Endothelial cell of umbilical vein (primary cell): ENCODE measurements at places on chromosomes 13 and 19. TPM values are rescaled to one million over a fixed set of nuclear protein-coding genes. Genes with fewer than 3 reads are reported as not detected.

The GPR18 gene
- total RNA-seq = not detected in 2 replicates

The WDR87 gene
- not detected in 2 replicates for total RNA-seq

The TEX26 gene
- not detected in 2 replicates for total RNA-seq

The OR7A10 gene
- not detected in 2 replicates for total RNA-seq

The CTU1 gene
- 8.2 and 8.7 TPM in 2 replicates for total RNA-seq

The CEACAM4 gene
- total RNA-seq = not detected in 2 replicates

The ZC3H4 gene
- total RNA-seq = 56.4 and 63.9 TPM in 2 replicates

The CYP2A7 gene
- total RNA-seq = not detected in 2 replicates

DNA sequence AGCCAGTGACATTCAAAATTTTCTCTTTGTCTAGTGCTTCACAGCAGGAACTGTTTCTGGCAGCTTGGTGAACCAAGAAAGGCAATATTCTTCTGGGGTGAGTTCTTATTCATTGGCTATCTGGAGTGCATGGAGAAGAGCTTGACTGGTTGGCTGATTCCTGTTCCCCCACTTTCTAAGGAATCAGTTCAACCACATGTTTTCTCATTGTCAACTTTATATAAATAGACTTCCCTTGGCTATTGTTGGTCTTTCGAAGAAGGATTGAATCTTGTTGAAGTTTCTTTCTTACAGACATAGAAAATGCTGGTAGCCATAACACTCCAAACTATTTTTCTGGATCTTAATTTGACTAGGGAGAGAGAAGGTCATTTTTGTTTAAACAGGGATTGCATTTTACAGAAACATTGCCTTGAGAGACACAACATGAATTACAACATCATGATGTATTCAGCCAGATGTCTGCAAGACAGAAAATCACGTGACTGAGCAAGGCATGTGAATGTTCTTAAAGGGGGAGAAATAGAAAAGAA lies 85.2 kb downstream of the EDNRB start:
- DNase-seq = no peak

DNA sequence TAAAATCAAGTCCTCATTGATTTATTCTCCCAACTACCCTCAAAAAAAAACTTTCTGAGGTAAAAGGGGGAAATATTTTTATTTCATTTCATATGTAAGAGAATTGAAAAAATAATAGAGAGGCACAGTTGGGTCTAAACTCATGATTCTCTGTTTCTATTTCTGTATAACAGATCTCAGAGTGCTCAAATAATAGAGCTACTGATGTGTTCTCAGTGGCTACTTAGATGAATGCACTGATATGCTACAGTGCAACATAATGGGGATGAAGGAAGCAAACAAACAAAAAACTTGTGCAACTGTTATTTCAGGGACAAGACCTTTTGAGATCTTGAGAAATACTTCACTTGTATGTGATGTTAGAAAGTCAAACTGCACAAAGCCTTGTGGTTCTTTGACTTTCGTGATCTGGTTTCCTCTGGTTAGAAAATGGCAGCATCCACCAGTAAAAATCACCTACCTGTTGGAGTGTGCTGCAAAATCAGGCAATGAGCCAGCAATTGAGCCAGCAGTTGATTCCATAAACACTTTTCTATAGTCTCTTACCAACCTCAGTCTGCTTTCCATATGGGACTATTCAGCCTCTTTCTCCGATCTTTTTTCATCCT lies 9.7 kb upstream of the DACH1 start:
- DNase-seq = no peak

DNA sequence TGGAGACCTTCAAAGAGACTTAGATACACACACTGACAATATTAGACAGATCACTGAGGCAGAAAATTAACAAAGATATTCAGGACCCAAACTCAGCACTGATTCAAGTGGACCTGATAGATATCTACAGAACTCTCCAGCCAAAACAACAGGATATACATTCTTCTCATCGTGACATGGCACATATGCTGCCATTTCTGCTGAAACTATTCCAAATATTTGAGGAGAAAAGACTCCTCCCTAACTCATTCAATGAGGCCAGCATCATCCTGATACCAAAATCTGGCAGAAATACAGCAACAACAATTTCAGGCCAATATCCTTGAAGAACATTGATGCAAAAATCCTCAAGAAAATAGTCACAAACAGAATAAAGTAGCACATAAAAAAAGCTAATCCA lies 53.3 kb downstream of the TRPC4 start:
- no peak for DNase-seq

- DNase-seq = no peak
Measured at GRCh38 chr13:111139873-111140561, 24.9 kb downstream of the ARHGEF7 start.

DNA sequence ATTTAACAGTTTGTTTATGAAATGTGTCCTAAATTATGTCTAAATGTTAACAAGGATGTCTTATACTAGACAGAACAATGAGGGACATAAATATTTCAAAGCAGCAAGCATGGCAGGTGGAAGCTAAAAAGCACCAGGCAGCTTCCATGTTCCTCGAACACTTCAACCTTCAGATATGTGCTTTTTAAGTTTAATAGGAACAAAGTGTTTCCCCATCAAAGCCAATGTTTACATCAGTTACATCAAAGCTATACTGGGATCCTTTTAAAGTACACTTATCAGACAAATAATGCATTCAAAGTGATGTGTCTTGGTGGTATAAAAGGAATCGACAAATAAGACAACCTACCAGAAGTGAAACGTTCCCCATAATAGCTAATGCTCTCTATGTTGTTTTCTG lies 2841.1 kb upstream of the PCDH20 start:
- no peak for DNase-seq

DNA sequence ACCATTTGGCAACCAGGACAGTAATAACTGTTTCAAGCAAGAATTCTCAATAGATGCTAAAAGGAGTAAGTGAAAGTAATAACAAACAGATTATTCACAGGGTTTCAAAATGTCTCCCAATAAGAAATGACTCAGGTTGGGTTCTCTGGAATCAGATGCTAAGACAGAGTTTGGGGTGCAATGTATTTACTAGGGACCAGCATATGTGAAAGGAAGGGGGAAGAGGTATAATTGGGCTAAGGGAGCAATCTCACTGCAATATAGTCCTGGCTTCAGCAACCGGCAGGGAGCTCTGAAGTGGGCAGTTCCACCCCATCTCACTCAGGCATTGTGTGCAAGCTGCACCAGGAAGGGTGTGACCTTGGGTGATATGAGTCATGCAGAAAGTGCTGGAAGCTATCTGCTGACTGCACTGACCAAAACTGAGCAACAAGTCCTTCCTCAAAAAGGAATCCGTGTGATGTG lies 23.4 kb downstream of the ZDHHC20 start:
- DNase-seq = peak; percentile 85

GRCh38 chr13:110475117-110475516 lies 86.4 kb downstream of the RAB20 start:
- DNase-seq = no peak

GRCh38 chr13:105599477-105600037 lies 935.9 kb downstream of the EFNB2 start:
- no peak for DNase-seq

DNA sequence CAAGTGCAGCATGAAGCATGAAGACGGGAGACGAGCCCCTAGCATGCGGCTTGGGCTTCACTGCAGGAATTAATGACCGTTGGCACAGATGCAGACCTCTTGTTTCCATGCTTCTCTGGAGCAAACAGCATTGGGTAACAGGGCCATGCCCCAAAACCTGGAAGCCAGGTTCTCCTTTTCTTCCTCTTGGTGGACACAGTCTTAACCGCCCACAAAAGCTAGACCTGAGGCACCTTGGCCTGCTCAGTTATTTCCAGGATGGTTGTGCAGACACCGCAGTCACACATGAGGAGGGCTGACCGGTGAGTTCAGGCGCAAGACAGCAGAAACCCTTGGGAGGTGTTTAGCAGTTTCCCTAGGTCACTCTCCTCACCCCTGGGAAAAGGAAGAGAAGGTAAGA lies 133.9 kb upstream of the GJB6 start:
- DNase-seq = no peak

- no peak for DNase-seq
Measured at GRCh38 chr13:23268441-23268840, 87.7 kb downstream of the SGCG start.

DNA sequence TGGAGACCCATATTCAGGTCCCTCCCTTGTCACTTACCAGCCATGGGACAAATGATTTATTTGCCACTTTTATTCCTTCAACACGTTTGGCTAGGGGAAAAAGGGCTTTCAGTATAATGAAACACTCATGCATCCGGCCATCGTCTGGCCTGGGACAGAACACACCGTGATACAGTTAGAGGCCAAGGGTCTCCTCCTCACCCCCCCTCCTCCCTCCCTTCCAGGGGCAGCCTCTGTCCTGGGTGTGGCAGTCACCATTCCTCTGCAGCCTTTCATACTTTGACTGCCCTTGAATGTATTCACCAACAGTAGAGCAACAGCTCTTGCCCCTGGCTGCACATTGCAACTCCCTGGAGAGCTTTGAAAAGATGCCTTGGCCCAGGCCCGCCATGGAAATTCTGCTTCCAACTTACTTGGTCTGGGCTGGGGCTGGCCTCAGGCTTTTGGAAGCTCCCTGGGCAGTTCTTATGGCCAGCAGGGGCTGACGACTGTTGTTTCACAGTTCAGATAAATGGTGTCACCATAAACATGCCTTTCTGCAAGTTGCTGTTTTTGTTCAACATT lies 3.0 kb downstream of the PAK4 start:
- no peak for DNase-seq

DNA sequence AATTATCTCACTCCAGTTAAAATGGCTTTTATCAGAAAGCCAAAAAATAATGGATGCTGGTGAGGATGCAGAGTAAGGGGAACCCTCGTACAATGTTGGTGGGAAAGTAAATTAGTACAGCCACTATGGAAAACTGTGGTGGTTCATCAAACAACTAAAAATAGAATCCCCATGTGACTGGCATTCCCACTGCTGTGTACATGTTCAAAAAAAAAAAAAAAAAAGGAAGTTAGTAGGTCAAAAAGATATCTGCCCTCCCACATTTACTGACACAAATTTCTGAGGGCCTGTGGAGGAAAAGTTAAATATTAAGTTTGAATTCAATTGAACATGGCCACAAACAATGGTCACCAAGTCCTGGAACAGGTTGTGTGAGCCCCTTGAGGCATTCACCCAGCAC lies 9.8 kb upstream of the ZSCAN5A start:
- no peak for DNase-seq

DNA sequence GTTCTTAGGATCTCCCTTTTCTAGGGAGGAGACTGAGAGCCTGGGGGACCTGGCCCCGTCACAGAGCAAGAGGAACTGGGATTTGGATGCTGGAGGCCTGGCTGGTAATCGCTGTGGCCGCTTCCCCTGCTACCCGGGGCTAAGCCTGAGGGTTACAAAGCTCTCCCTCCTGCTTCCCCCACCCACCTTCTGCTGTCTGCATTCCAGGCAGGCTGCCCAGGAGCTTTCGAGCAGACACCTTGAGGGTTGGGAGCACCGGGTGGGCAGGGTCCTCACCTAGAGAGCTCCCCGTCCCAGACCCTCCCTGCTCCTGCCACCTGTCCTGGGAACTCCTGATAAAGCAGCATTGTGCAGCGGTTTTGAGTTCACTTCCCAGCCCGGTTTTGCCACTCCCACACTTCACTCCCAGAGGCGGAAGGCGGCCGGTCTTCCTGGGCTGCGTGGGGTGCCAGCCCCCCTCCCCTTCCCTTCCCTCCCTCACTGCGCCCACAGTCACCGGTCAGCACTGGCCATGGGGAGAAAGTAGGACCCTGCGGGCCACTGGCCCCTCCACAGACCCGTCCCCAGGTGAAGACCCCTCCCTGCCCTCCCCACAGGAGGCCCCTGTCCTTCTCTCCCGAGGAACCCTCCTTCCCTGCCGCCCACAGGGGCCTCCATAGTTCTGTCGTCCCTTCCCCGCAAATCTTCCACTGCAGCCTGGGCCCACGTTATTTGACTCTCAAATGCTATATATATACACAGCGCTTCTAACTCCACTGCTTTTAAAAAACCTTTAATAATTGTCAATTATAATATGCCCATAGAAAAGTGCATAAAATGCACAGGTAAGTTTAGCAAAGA lies 8.1 kb downstream of the PAK4 start:
- no peak for DNase-seq

DNA sequence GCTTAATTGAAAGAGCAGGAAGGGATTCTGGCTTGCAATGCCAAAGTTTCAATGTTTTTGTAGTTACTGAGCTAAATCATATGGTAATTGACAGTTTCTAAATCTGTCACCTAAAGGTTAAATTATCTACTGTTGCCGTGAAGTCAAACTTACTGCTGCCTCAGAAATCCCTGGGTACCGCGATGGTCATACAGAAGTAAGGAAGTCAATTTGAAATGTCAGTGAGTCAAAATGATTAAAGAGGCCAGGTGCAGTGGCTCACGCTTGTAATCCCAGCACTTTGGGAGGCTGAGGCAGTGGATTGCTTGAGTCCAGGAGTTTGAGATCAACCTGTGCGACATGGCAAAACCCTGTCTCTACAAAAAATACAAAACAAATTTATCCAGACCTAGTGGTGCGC lies 48.8 kb upstream of the TPM4 start:
- DNase-seq = no peak

GRCh38 chr13:110910013-110910890 lies 4.6 kb downstream of the ANKRD10 start:
- peak; percentile 13 for DNase-seq

- DNase-seq = peak; percentile 6
Measured at GRCh38 chr13:102873653-102874052, 27.8 kb downstream of the ERCC5 start.

DNA sequence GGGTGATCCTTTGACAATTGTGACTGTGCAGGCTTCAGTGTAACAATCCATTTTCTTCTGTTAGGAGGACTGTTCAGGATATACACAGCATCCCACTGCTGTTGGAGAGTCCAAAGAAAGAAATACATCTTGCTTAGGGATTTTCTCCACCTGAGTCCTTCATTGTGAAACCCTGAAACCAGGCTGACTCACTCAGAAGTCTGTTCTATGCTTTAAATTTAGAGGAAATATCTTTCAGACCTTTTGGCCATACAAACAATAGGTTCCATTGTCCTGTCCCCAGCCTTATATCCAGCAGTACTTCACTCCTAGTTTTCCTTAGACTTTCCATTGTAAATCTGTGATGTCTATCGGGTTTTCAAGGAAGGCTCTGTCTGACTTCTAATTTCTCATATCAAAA lies 379.1 kb downstream of the SUCLA2 start:
- no peak for DNase-seq

DNA sequence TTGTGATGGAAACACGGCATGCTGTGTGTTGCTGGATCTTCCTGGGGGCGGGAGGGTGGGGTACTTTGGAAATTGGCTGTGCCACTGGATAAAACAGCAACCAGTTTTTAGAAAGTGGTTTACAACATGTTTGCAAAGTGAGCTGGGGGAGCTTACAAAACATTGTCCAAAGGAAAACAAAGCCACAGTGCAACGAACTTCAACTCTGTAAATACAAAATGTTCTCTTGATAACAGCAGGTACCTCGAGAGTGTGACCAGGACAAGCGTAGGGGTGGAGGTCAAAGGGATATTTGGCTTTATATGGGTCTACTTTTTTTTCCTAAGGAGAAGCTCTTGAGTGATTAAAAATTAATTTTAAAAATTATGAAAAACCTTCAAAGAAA lies 2.5 kb downstream of the IGSF23 start:
- no peak for DNase-seq

- DNase-seq = peak; percentile 46
Measured at GRCh38 chr13:76992548-76993001, 694 bp downstream of the CLN5 start.
